ENCODE measurements at places on chromosomes 5 and 9.

DNA sequence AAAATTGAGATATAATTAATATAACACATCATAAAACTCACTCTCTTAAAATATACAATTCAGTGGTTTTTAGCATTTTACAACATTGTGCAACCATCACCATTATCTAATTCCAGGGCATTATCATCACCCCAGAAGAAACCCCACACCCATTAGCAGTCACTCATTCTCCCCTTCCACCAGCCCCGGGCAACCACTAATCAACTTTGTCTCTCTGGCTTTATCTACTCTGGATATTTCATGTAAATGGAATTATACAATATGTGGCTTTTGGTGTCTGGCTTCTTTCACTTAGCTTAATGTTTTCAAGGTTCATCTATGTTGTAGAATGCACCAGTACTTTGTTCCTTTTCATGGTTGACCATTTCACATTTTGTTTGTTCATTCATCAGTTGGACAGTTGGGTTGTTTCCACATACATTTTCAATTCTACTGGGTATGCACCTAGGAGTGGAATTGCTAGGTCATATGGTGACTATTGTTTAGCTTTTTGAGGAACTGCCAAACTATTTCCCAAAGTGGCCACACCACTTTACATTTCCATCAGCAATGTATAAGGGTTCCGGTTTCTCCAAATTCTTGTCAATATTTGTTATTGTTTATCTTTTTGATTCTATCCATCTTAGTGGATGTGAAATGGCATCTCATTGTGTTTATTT is 62.4 kb downstream of the MARCHF3 start:
- no peak for DNase-seq

- DNase-seq = no peak
Observed at GRCh38 chr9:122546196-122546595, 6.7 kb upstream of the OR1N2 start.

DNA sequence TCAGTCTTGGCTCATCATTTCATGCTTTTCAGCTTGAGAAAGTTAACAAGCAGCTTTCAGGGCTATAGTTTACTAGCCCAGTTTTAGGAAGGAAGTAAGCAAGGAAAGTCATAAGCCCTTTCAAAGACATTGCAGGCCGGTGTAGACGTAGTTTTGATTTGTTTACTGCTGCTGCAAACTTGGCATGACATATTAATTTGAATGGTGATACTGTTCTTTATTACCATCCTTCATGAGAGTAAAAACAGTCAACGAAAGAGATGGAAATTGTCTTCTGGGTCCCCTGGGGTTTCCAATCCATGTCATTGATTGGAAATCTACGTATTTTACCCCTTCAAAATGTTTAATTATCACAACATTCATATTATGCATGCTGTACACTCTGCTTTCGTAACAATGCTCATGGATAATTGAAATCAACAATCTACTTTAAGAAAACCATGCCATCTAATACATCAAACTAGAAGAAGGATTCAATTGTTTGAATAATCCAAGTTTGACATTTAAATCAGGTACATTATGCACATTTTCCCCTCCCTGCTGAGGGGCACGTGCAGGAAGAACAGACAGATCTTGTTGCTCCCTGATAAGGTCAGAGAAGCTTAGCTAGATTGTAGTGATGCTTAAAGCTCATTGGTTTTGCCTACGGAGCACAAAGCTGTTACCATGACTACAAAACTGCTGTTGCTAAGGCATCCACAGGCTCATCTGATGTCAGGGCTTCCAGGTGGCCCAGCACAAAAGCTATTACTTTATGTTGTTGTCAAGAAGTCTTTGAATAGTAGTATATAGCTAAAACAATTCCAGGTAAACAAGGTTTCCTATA is 139.9 kb upstream of the PRLR start:
- DNase-seq = peak; percentile 93

DNA sequence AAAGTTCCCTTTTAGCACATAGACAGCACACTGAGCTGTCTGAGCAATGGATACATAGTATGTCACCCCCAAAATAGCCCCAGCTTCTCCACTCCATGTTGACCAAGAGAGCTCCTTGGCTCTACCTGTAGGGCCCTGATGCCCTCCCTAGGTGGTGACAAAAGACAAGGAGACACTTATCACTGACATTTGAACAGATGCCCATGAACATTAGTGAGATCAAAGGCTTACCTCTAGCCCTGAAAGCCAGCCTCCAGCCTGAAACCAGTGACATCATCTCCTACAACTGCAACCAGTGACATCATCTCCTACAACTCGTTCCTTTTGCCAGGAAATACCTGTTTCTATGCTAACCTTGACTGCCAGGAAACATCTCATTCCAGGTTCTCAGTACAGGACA is 122.7 kb downstream of the FSTL4 start:
- peak; percentile 26 for DNase-seq

DNA sequence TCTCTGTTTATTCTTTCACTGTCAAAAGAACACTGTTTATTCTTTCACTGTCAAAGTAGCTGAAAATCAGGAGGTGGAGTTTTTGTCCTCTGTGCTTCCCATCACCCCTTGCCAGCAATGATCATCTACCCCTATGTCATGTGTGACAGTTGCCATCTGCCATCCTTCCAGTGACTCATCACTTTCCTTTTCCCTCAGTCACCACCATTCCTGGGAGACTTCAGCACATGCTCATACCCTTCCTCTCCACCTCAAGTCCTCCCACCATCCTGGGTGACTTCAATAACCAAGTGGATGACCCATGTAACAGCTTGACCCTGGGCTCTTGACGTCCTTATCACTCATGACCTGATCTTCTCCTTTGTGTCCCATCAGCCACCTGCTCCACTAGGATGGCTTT is 43.3 kb upstream of the RASEF start:
- DNase-seq = peak; percentile 0

- DNase-seq = no peak
Observed at GRCh38 chr5:35861718-35862117, 5.0 kb downstream of the IL7R start.

GRCh38 chr5:178640331-178641045 is 13.6 kb upstream of the CLK4 start:
- no peak for DNase-seq

DNA sequence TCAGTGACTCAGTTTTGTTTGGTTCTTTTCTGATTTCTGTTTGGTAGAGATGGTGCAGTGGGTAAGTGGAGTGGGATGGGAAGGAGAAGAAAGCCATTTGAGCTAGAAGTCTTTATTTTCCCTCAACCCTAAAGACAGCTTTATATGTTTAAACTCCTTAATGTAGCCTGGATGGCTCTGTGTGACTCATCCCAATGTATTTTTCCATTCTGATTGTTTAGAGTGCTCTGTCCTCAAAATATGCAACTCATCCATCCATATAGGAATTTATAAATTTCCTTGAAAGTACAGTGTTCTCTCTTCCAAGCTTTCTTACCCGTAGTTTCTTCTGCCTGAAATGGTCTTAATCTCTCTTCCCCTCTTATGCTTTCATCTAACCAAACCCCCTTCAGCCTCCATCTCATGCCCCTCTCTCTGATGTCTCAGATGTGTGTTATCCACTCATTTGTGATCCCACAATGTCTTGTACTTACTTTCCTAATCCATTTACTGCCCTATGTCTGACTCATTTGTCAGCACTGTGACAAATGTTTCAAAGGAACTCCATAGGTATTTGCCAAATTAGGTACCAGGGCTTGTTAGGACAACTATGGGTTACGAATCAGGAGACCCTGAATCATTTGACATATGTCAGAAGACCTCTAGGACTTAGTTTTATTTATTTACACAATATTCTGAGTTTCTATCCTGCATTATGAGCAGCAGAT is 217.5 kb upstream of the SGCD start:
- DNase-seq = no peak

DNA sequence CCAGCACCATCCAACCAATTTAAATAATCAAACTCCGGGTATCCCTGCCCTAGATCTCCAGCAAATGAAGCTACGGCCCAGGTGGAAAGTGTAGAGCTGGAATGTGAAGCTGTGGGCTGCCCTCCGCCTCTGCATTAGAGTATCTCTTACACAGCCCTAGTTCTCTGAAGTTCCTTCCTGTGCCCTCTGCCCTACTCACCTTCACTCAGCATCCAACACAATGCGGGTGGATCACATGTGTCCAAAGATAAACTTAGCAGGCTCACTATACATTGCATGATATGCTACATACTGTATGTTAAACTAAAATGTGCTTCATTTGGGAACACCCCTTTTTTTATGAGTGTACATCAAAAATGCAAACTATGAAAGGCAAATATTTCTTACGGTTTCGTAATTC is 70.0 kb upstream of the RAD23B start:
- DNase-seq = no peak

GRCh38 chr9:137985637-137986071 is 108.1 kb downstream of the CACNA1B start:
- DNase-seq = no peak

GRCh38 chr5:114120166-114120565 is 241.7 kb upstream of the KCNN2 start:
- DNase-seq = no peak

DNA sequence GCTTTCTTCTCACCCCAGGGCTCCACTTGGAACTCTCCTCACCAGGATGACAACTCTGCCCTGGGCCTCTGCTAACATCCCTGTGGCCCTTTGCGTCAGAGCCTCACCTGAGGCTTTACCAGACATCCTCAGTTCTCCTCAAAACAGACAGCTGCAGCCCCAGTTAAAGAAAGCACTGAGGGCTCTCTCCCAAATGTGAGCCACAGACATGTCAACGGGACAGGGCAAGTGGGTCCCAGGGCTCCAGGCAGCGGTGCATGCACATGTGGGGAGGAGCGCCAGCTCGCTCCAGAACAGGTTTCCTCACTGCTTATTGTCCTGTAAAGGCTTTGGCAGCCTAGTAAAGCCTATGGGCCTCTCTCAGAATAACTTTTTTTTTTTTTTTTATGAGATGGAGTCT is 37.3 kb downstream of the IPPK start:
- DNase-seq = no peak

GRCh38 chr9:127877566-127877998 is at the start of gene AK1:
Gene AK1 (minus strand): TSS chr9:127877675. CDS start chr9:127874617, 3,058 bp downstream.
- DNase-seq = peak; percentile 69

- DNase-seq = no peak
Observed at GRCh38 chr5:176383961-176384360, 4.4 kb downstream of the NOP16 start.

GRCh38 chr9:127264462-127265219 is at the start of gene GARNL3:
Gene GARNL3 (plus strand): TSS chr9:127264774. CDS start chr9:127264878, 104 bp downstream.
- no peak for DNase-seq

GRCh38 chr9:101427957-101428655 is 7.5 kb downstream of the ALDOB start:
- no peak for DNase-seq

DNA sequence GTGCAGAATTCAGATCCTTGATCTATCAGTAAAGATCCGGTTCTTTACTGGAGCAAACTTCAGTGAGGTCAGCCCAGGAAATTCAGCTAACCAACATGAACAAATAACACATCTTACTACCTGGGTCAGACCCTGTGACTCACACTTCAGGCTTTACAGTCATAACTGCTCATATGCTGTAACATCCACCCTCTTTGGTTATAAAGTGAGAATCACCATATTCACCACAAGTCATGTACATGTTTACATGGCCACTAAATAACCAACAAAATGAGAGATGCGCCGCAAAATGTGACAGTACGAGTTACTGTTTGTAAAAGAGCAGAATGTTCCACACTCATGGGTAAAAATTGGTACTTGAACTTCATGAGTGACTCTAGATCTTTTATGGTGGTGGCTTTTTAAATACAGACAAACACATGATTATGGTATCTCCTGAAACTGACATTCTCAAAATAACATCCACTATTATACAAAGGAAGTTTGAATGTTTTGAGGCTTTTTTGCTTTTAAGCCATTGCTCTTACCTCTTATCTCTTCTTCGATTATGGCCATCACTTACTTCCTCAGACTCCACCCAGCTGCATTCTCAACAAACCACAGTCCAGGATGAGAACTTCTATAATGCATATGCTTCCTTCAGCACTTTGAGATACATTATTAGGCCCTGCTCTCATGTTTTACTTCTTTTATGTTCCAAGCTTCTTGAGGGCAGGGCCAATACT is 516.6 kb downstream of the RAB3C start:
- DNase-seq = no peak

DNA sequence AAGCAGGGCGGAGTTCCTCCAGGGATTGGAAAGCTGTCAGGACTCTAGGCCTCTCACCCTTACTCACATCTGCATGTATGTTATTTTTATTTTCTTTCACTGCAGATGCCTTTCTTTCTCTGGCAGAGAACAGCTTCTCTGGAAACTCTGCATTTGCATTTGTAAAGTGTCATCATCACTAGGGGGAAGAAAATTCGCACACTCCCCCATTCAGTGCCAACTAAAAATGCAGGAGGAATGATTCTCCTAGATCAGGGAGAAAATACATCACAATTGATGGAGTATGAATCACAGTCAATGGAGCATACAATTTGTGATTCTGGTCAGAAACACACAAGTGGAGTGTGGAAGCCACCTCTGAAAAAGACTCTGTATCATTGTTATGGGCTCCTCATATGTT is 351.4 kb upstream of the FTMT start:
- no peak for DNase-seq

- DNase-seq = no peak
Observed at GRCh38 chr5:43245724-43246385, 53.8 kb downstream of the NIM1K start.
